Type B pancreatic cell (in vitro differentiated cells): ENCODE measurements at places on chromosomes 7 and 10.

DNA sequence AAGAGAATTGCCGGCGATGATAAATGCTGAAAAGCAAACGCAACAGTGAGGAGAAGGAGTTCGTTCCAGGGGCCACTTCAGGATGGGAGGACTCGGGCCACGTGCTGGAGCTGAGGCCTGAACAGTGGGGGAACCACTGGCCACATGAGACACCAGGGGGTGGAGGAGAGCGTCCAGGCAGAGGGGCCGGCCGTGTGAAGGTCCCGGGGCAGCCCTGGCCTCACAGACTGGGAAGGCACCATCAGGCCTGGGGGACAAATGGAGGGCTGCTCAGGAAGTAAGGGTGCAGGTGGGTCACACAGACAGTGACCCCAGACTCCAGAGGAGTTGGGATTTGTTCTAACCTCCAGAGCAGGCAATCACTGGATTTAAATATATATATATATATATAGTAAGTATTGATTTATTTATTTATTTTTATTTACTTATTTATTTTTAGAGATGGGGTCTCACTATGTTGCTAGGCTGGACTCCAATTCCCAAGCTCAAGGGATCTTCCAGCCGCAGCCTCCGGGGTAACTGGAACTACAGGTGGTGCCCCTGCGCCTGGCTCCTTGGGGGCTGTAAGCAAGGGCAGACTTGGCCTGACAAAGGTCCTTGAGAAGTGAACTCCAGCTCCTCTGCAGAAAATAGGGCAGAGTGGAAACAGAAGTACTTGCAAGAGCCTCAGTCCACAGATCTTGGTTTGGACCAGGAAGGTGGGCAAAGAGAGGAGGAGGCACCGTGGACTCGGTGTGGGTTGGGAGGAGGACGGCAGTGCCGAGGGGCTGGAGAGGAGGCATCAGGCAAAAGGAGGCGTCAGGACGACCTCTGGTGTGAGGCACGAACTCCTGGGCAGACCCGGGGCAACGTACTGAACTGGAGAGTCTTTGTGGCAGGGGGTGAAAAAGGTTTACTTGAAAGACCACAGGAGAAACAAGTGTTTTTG, 57.3 kb downstream of the TCERG1L start:
- no peak for DNase-seq

- DNase-seq, result no peak
Measured at GRCh38 chr10:14860791-14861190, 17.9 kb upstream of the SUV39H2 start.

DNA sequence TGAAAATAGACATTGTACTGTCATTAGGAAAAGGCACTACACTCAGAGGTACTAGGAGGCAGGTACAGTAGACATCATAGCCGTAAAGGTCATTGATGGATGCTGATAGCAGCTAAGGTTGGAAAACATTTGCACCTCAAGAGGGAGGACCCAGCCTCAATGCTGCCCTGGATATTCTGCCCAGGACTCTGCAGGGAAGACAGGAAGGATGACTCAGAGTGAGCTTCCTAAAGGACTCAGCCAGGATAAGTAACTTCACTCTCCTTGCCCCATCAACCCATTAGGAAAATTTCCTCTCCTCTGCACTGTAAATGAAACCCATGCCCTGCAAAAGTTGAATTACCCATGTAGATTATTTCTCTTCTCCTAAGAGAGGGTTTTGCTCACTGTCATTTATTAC, 617.9 kb upstream of the MKI67 start:
- DNase-seq, result no peak

GRCh38 chr10:114245121-114245791, 6.2 kb downstream of the VWA2 start:
- no peak for DNase-seq

- no peak for DNase-seq
Measured at GRCh38 chr7:136027160-136027559, 50.0 kb upstream of the MTPN start.

DNA sequence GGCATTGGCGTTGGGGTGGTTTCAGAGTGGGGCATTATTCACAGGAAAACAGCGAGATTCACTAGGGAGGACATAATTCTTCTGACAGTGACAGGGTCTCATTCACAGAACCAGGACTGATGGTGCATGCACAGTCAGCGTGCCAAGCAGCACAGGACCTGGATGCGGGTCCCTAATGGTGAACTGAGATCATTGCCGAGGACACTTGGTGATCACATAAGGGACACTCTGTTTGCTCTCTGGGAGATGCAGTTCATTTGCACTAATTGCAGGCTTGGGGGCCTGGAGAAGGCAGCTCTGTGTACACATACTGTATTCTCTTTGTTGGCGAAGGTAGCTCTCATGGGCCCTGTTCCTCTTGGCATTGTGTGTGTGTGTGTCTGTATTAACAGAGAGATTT, 716.1 kb downstream of the PHTF2 start:
- no peak for DNase-seq
